ENCODE measurements at places on chromosomes 11 and 22.

GRCh38 chr11:61144511-61145179, 16.6 kb downstream of the VPS37C start:
- no peak for DNase-seq

DNA sequence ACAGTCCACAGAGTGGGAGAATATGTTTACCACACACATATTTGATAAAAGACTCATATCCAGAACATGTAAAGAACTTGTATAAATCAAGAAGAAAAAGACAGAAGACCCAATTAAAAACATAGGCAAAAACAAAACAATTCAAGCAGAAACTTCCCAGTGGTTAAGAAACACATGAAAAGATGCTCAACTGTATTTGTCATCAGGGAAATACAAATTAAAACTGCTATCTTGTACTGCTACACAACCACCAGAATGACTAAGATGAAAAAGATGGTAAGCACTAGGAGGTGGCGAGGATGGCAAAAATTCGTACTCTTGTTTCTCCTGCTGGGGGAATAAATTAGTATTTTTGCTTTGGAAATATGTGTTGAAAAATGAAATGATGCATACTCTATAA, 192.3 kb upstream of the C11orf87 start:
- DNase-seq = no peak

- DNase-seq = no peak
Observed at GRCh38 chr11:16412525-16413172, 56.3 kb upstream of the SOX6 start.

GRCh38 chr22:16964366-16964765, 43.7 kb downstream of the GAB4 start:
- no peak for DNase-seq

- no peak for DNase-seq
Observed at GRCh38 chr11:130008326-130008725, 5.7 kb upstream of the PRDM10 start.

- peak; percentile 45 for DNase-seq
Observed at GRCh38 chr11:10379022-10379421, 74.1 kb downstream of the ADM start.

GRCh38 chr11:117877120-117877784, 794 bp upstream of the FXYD6 start:
- DNase-seq = no peak

- peak; percentile 78 for DNase-seq
Observed at GRCh38 chr11:33687733-33688479, 12.7 kb downstream of the C11orf91 start.

- DNase-seq = no peak
Observed at GRCh38 chr11:44980533-44981427, 30.1 kb upstream of the TP53I11 start.

- DNase-seq = peak; percentile 95
Observed at GRCh38 chr11:102306048-102306597, 11.2 kb upstream of the BIRC3 start.

DNA sequence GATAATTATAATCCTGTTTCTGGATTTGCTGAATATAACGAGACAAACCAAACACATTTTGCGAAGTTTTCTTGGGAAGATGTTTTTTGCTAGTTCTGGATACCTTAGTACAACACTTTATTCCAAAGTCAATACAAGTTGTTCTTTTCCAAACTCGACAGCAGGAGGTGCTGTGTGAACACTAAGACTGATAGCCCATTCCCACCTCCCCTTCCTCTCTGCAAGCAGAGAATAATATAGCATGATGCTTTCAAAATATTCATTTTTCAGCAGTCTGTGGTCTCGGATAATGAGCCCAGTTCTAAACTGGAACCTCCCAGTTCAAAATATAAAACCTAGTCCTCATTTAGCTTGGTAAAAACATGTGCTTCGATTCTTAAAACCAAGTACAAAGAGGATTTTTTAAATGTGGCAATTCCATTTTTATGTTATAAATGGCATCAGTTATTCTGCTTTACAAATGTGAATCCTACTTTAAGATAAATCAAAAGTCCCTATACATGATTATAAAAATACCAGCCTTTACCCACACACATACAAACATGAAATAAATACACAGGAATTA, 129.1 kb downstream of the DCDC1 start:
- peak; percentile 63 for DNase-seq

DNA sequence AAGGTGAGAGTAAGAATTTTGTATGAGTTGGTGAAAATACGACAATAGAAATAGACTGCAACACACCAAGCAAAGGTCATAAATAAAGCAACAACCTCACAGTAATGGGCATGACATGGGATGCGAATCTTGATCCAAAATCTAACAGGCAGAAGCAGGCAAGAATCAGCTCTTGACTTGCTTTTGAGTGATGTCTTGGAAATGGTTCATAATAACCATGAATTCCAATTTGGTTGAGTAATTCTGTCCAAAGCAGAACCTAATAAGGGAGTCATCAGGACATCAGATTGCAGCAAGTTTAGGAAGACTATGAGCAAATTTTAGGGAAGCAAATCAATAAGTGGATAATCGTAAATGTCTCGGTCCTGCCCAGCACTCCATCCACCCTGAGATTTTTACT, 224.0 kb upstream of the ISX start:
- no peak for DNase-seq

- no peak for DNase-seq
Observed at GRCh38 chr22:37311761-37312312, 29.5 kb downstream of the CYTH4 start.

DNA sequence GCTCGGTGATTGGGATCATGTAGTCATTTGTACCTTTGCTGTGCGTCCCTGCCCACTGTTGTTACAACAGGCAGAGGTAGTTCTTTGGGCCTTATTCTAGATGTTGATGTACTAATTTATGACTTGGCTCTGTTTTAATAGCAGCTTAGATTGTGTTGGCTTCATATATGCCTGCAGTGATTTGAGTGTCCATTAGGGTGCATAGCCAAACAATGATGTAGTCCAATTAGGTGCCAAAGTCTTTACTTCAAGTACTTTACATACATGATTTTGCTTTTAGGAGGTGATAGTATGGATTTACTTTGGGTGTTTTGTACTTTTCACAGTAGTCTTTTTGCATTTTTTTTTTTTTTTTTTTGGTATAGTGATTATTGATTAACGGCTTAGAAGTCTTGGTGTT, 46.4 kb downstream of the PPP6R3 start:
- DNase-seq = peak; percentile 13

DNA sequence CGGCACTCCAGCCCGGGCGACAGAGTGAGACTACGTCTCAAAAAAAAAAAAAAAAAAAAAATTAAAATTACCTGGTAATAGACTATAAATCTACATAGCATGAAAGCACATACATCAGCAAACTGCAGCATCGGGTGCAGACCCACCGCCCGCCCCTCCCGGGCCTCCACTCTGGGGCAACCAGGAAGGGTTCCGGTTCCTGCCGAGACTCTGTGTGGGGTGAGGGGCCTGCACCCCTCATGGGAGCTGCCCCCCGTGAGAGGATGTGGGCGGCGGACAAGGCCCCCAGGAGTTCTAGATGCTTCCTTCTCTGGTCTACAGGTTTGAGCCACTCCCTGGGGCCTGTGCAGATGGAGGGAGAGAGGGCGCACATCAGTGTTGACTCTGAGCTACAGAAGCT, 9.1 kb downstream of the DRD4 start:
- DNase-seq = no peak

Measured in epithelial cell of esophagus (primary cell).